ENCODE measurements at places on chromosomes 6 and 20. TPM values are rescaled to one million over a fixed set of nuclear protein-coding genes. Genes with fewer than 3 reads are reported as not detected.

- H3K36me3 ChIP-seq, result no peaks in the 10 kb centered on the region
- H3K27me3 ChIP-seq, result peaks cover 14% of the 10 kb centered on the region
- peaks cover 2% of the 10 kb centered on the region for H3K4me1 ChIP-seq
- no peak overlapping the region for H3K4me3 ChIP-seq
- H3K27ac ChIP-seq, result no peak overlapping the region
Measured at GRCh38 chr20:61332016-61332975, 80.2 kb downstream of the CDH4 start.

Gene ADTRP
- not detected for total RNA-seq

- DNase-seq, result no peak
- peaks cover 8% of the 10 kb centered on the region for H3K27me3 ChIP-seq
- H3K36me3 ChIP-seq, result no peaks in the 10 kb centered on the region
- no peaks in the 10 kb centered on the region for H3K4me1 ChIP-seq
Measured at GRCh38 chr20:61769286-61769832, 296.3 kb downstream of the TAF4 start.

GRCh38 chr6:9532621-9533557 is 882.0 kb downstream of the TFAP2A start:
- no peak overlapping the region for H3K27ac ChIP-seq
- DNase-seq, result no peak

DNA sequence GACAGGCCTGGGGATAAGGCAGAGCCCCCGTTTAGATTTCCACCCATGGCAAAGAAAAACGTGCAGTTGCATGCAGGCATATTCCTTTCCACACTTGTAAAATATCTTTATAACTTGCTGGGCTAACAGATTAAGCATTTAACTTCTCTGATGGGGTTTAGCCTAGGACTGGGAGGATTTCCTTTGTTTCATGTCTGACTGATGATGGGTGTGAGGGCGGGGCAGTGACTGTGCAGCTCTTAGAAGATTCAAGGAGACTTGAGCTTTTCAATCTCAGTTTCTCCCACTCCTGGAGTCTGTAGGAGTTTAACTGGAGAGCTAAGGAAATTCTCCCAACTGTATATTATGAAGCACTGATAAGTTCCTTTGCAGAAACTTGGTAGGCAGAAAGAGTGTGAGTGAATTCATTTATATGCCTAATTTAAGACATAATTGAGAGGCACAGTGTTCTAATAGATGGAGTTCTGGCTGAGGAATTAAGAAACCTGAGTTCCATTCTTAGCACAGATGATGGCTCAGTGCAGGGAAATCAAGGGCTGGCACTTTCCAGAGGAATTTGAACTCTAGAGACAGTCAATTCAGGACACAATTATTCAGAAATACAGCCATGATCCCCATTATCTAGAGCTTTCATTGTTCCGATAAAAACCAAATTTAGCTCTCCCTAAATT is 214.6 kb upstream of the CNR1 start:
- H3K36me3 ChIP-seq, result no peaks in the 10 kb centered on the region
- H3K27me3 ChIP-seq, result peaks cover 3% of the 10 kb centered on the region
- peaks cover 11% of the 10 kb centered on the region for H3K4me1 ChIP-seq
- no peak overlapping the region for H3K4me3 ChIP-seq
- peak overlapping the region; percentile 56 for H3K27ac ChIP-seq

GRCh38 chr6:128666405-128666804 is 146.0 kb upstream of the PTPRK start:
- H3K4me1 ChIP-seq, result no peaks in the 10 kb centered on the region
- no peaks in the 10 kb centered on the region for H3K36me3 ChIP-seq

Data from progenitor cell of endocrine pancreas (in vitro differentiated cells).